ENCODE measurements at places on chromosomes 12 and 14. TPM values are rescaled to one million over a fixed set of nuclear protein-coding genes. Genes with fewer than 3 reads are reported as not detected.

GRCh38 chr12:94133964-94134795 lies 14.2 kb upstream of the PLXNC1 start:
- DNase-seq, result peak; percentile 52

DNA sequence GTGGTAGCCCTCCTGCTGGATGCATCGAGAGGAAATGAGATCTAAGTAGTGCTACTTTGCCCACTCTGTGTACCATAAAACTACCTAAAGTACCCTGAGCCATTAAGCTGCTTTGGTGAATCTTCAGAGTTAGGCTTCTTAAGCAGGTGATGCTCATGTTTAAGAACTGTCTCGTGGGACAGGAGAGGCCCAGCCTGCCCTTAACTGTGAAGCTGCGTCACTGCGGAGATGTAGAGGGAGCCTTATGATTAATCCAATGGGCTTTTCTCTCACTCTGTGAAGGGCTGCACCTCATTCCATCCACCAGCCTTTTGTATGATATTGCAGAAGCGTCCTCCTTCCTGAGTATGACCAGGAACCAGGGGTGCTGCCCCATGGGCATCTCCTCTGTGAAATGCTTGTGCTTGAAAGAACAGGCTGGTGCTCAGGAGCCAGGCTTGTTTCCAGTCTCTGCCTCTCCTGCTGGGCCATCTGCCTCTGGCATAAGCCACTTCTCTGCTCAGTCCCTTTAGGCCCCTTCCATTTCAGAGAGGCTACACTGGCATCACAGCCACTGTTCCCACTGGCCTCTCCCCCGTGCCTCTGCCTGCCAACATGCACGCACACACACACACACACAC lies 6.8 kb upstream of the CCDC177 start:
- DNase-seq, result no peak

DNA sequence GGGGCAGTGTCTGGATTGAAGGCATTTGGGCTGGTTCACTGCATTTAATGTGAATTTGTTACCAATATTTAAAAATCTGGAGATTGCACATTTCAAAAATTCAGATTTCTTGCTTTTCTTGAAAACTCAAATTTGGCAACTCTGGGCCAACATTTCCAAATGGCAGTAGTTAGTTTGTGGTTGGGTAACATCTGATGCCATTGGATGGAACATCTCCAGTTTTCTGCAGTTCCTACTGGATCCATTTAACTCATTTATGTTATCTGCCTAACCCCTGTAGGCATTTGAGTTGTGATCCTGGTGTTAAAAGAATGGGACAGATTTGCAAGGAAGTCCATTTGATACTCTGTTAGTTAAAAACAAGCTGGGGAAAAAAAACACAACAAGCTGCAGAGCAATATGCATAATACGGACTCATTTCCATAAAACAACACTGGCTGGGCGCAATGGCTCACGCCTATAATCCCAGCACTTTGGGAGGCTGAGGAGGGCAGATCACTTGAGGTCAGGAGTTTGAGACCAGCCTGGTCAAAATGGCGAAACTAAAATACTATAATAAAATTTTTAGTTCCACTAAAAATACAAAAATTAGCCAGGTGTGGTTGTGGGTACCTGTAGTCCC lies 7.9 kb downstream of the EIF2B2 start:
- no peak for DNase-seq

DNA sequence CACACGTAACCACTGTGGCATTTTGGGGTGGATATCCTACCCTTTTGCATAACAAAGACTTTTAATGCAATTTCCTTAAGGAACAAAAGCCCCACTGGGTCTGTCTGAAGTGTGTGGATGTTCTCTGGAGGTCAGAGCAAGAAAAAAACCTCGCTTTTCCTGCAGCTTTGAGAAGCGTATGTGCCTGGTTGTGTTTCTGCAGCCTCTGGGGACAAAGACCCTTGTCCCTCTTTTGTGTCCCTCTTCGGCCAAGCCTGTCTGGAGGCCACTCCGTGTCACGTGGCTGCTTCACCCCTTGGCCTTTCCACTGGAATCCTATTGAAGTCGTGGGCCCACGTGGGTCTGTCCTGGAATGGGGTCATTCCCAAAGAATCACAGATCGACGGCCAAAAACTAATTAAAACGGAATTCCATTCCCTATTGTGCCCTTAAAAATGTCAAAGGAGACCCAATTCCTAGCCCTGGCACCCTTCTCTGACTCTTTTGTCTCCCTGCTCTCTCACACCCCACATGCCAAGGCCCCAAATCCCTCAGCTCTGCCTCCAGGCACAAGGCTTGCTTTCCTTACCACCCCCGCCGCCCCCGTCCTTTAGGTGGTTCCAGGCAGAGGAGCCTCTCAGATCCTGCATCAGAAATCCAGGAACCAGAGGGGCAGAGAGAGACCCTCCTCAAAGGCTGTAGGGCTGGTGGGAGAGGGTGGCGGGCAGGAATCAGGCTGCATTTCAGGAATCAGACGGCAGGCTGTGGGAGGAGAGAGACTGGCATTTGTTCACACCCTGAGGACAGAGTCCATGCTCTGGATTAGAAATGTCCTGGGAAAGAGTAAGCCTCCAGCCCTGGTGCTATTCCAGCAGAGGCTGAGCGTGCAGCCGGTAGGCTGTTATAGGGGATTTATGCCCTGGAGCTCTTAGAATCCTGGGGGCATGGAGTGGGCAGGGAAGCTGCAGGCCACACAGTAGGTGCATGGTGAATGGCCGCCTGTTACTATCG lies 12.6 kb upstream of the CYP46A1 start:
- no peak for DNase-seq

INHBE gene
- polyA plus RNA-seq, result 1.4 TPM

- DNase-seq, result no peak
Measured at GRCh38 chr12:123065676-123066383, 85.1 kb downstream of the PITPNM2 start.

DNA sequence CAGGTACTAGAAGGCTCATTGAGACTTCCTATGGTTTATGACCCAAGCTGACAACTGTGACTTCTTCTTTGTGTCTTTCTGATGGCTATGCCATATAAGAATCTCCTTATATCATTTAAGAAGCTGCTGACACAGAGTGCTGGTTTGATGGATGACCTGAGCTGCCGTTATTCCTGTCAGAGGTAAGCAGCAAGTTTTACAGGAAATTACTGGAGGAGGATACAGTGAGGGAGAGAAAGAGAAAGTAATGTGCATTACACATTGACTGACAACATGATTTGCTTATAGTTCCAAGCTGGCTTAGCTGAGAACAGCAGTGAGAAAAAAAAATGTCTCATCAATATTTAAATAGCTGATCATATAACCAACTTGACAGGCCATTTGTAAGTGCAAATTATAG lies 981.4 kb downstream of the FSCB start:
- DNase-seq, result no peak

DNA sequence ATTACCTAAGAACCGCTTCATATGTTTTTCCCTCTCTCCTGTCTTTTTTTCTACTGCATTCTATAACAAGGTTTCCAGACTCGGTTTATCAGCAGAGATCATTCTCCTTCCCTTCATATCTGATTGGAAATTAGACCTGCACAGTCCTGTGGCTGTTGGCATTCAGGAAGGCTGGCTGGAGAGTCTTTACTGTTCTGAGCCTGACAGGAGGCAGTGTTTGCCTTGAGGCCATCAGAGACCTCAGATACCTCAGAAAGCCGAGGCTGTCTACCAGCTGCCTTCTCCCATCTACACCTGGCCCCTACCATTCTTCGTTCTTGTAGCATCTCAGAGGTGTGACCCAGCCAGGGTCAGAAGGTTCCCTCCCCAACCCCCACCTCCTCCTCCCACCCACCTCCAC lies 182.0 kb downstream of the CAND1 start:
- no peak for DNase-seq

CDKL1 gene
- 18.3 TPM for polyA plus RNA-seq

ADAM20 gene
- polyA plus RNA-seq, result 0.16 TPM

Data from left lung (tissue), 14 donors.